CD4-positive, alpha-beta T cell treated with Interleukin-10 for 1 hour (primary cell): ENCODE measurements at places on chromosomes 12 and 14.

GRCh38 chr14:95222870-95223398 is 65.6 kb upstream of the DICER1 start:
- DNase-seq = no peak

DNA sequence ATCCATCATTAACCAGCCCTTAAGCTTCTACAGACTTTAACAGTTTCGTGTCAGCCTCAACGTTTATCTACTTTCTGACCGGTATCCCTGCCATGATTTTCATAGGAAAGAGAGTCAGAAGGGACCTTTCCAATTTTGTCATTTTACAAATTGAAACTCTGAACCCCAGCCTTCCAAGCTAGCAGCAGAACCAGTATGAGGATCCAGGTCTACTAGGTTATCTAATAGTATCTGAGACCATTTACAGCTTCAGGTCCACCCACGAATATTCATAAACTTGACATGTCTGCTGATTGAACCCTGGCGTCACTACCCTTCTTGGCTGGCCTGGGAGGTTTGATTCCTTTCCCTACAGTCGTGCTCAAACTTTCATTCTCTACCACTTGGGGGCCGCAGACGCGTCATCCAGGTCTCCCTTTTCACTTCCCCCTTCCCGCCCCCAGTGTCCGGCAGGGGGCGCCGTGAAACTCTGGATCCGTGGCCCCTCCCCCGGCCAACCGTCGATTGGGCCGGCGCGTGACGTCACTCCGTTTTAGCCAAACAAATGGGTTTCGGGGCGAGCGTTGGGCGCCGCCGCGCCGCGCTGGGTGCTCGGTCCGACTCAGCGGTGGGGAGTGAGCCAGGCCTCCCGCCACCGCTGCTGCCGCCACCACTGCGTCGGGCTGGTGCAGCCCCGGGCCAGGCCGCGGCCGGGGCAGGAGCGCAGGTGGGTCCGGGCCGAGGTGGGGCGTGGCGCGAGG is at the start of gene FBXO34:
TSS of gene FBXO34 (plus strand) at position 590 of the 740 bp plus-strand sequence. CDS start 78,970 bp downstream, outside the sequence.
- DNase-seq = peak; percentile 99

GRCh38 chr12:121866331-121866730 is 7.7 kb upstream of the HPD start:
- DNase-seq = no peak

DNA sequence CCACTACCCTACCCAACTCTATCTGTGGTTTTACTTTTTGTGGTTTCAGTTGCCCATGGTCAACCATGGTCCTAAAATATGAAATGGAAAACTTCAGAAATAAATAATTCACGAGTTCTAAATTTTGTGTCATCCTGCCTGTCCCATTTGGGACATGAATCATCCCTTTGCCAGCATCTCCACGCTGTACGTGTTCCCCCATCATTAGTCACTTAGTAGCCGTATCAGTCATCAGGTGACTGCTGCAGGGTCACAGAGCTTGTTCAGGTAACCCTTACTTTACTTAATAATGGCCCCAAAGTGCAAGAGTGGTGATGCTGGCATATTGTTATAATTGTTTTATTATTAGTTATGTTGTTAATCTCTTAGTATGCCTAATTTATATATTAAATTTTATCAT is 209.9 kb downstream of the ITPR2 start:
- DNase-seq = no peak

- no peak for DNase-seq
These were observed 18.9 kb upstream of the POC1B start for GRCh38 chr12:89544681-89545184.

GRCh38 chr14:50943943-50944646 is at the start of gene PYGL:
TSS of gene PYGL (minus strand) at chr14:50944483. CDS start at chr14:50944403, 80 bp downstream.
- DNase-seq = peak; percentile 12

DNA sequence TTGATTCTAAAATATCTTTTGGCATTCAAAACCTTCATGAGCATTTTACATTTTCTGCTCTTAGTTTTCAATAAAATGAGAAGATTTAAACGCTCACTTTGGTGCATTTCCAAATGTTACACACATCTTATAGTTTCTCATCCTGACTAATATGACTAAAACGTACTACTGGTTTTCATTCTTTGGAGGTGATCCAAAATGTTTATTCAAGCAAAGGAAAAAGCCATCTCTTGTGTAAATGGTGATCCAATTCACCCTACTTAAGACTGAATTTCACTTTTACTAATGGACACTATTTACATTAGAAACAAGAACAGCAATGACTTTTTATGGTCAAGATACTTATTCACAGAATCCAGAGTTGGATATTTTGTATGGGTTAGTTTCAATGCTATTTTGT is 86.6 kb downstream of the KITLG start:
- no peak for DNase-seq

DNA sequence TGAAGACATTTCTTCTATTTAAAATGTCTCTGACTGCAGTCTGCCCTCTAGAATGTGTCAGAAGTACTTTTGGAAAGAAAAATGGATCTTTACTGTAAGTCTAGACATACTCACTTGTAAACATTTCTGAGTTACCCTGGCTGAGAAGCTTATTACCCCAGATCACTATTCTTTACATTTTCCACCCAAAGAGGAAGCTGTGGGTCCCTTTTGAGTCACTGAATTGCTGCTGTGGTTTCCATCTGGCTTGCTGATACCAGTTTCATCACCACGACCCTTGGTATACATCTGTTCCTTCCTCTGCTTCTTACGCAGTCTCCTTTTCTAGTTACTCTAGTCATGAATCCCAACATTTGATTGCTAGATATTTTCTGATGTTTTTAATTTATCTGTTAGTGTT is 20.2 kb upstream of the CLEC4D start:
- DNase-seq = peak; percentile 36

DNA sequence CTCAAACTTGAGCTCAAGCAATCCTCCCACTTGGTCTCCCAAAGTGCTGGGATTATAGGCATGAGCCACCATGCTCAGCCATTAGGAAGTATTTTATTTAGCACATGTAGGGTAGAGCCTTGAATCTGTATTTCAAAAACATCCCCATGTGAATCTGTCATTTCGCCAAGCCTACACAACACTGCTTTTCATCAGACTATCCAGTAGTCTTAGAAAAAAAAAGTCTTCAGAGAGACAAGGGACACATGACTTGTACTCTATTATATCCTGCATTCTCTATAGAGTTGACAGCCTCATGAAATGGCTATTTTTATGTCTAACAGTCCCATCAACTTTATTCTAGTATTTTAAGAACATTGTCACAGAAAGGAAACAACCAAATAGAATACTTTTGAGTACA is 35.4 kb downstream of the TM7SF3 start:
- no peak for DNase-seq

- DNase-seq = no peak
These were observed 120.1 kb downstream of the ZFP36L1 start for GRCh38 chr14:68672609-68673285.

DNA sequence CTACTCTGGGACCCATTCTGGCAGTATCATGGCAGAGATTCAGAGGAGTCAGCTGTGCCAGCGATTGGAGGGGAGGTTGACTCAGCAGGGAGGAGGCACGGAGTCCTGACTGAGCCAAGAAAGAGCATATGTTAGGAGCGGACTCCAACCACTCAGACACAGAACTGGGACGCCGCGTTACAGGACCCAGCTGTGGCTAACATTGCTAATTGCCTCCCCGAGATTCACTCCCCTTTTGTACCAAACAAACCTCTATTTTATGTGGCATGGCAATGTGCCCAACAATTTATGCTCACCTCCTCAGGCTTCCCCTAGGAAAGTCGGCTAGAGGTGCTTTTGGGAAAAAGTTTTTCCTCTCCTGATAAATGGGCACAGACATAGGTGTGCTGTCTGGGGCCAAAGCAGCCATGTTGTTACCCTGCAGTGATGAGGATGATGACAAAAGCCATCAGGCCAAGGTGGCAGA is 15.2 kb upstream of the CLIP1 start:
- no peak for DNase-seq

DNA sequence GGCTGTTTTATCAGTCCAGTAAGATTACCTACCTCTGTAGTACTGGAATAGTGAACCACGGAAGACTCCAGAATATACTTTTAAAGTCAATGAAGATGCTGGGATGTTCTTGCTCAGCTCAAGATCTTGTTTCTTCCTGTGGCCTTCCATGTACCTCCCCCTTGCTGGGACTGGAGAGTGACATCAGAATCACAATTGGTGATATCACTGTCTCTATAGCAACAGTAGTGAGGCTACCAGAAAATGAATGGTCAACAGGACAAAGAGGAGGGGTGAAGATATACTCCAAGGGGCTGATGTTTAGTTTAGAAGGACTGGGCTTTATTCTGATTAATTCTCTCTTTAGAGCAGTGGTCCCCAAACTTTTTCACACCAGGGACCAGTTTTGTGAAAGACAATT is 3.8 kb downstream of the AKAP3 start:
- DNase-seq = no peak

GRCh38 chr12:4025181-4026019 is 152.2 kb upstream of the PARP11 start:
- no peak for DNase-seq

- no peak for DNase-seq
These were observed 320.4 kb downstream of the ADGRD1 start for GRCh38 chr12:131274061-131274460.

- DNase-seq = no peak
These were observed 101.7 kb upstream of the C14orf180 start for GRCh38 chr14:104477666-104478380.

GRCh38 chr14:55899531-55899930 is 218.7 kb upstream of the PELI2 start:
- DNase-seq = no peak

DNA sequence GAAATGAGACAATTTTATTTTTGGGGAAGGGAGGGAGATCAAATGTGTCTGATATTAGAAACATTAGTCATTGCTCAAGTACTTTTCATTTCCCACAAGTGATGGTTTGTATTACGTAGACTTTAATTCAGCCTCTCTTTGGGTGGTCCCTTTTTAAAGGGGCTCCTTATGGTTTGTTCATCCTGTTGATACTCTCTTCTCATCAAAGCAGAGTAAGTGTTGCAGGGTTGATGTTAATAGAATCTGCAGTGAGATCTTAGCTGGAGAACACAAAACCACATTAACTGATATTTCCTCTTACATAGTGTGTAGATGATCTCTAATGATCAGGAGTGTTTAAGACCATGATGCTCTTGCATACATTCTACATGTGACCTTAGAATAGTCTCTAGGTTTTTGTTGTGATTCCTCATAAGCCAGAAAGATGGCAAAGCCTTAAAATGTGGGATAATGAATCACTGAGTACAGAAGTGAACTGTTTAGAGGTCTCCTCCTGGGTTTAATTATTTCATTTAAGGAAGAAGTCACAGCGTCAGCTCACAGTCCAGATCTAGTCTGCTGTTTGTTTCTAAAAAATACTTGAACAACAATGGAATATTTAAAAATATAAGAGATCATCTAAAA is 87.4 kb upstream of the PTPRR start:
- DNase-seq = no peak

- no peak for DNase-seq
These were observed 28.7 kb downstream of the HSP90AA1 start for GRCh38 chr14:102058146-102058545.

- DNase-seq = no peak
These were observed 55.3 kb upstream of the ACSS3 start for GRCh38 chr12:81022531-81022930.

GRCh38 chr12:118058881-118059280 is 2.1 kb downstream of the WSB2 start:
- DNase-seq = peak; percentile 43

GRCh38 chr14:61460063-61460462 is 138.7 kb downstream of the PRKCH start:
- no peak for DNase-seq

GRCh38 chr14:95817271-95817670 is 59.4 kb upstream of the TUNAR start:
- no peak for DNase-seq
